Left lung (tissue), 14 donors: ENCODE measurements at places on chromosomes 7 and 10. TPM values are rescaled to one million over a fixed set of nuclear protein-coding genes. Genes with fewer than 3 reads are reported as not detected.
A peak's percentile ranks its signal among the peaks of the same experiment; 100 is the strongest.

DNA sequence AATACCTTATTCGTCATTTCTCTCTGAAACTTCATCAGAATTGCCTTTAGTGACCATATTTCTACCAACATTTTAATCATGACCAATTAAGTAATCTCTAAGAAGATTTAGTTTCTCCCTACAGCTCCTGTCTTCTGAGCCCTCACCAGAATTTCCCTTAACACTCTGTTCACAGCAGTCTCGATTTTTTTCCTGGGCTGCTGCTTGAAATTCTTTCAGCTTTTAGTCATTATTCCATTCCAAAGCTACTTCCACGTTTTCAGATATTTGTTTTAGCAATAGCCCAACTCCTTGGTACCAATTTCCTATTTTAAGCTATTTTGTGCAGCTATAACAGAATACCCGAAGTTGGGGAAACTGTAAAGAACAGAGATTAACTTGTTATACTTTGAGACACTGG is 192.4 kb upstream of the DKK1 start:
- no peak for DNase-seq
- no peaks in the 10 kb centered on the region for H3K36me3 ChIP-seq
- H3K4me1 ChIP-seq: no peaks in the 10 kb centered on the region
- no peaks in the 10 kb centered on the region for H3K27me3 ChIP-seq
- H3K27ac ChIP-seq: no peak overlapping the region

DNA sequence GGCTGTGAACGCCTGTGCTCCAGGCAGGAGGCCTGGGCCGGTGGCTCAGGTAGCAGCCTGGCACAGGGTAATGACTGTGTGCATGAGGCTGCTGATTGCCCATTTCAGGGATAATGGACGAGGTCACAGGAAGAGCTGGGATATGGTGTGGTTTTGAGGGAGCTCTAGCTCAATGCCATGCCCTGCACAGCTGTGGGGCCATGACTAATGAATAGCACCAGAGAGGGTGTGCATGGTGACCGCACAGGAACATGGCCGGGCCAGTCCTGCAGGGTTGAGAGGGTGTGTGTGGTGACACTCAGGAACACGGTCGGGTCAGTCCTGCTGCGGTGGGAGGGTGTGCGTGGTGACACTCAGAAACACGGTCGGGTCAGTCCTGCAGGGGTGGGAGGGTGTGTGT is 21.8 kb downstream of the NKX6-2 start:
- H3K36me3 ChIP-seq: peaks cover 50% of the 10 kb centered on the region
- H3K27ac ChIP-seq: no peak overlapping the region
- no peak for DNase-seq
- no peaks in the 10 kb centered on the region for H3K4me1 ChIP-seq
- no peaks in the 10 kb centered on the region for H3K27me3 ChIP-seq
- H3K4me3 ChIP-seq: no peak overlapping the region

Gene COL13A1
- total RNA-seq: 2.1 TPM

Gene TMEM140
- total RNA-seq: 24.0 TPM

DNA sequence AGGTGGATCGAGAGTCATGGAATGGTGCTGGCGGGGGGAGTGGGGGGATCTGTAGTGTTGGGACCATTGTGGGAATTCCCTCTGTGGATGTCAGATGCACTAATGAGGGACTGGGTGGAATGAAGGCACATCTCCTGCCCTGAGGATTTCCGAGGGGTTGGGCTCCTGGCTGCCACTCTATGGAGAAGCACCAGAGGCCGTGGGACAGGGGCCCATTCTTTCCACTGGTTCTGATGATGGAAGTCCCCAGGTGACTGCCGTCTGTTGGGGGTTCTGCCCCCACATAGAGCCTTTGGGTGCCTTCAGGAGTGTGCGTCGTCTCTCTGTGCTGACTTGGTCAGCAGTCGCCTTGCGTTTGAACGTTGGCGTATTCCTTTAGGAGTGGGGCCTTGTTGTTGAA is 202.9 kb downstream of the GLRX3 start:
- H3K27ac ChIP-seq: no peak overlapping the region
- no peaks in the 10 kb centered on the region for H3K36me3 ChIP-seq
- no peak for DNase-seq
- no peak overlapping the region for H3K4me3 ChIP-seq
- peaks cover 58% of the 10 kb centered on the region for H3K27me3 ChIP-seq

DNA sequence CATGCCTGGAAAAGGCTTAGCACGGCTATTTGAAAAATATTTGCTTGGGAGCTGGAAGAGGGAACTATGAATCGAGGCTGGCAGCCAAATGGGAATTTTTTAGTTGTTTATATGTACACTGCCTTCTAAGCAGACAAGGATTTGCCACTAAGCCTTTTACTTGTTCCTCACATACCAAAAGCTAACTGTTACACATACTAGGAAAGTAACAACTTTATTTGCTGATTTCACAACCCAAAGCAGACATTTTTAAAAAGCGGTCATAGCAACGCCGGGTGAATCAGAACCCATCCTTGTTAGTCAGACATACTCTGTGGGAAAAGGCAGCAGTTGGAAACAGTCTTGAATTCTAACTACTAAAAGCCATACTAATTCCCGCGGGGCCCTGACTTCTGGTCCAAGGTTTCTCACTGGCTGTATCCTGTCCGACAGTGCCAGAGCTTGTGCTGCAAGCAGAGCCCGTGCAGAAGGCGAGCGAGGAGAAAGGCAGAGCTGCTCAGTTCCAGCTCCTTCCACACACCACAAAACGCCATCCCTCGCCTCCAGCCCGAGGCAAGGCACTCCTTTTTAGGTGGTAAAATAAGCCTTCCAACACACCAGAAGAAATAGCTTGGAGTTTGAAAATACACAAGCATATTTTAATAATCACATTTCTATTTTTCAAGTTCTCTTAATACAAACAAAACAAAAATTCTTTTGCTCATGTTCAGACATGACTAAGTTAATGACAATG is 89.2 kb downstream of the RNF216 start:
- no peak for DNase-seq
- peak overlapping the region; percentile 89 for H3K27ac ChIP-seq
- H3K27me3 ChIP-seq: no peaks in the 10 kb centered on the region

Gene ITIH2
- total RNA-seq: 0.55 TPM
